Spleen (tissue), 13 donors: ENCODE measurements at places on chromosomes 12 and 14.

- no peak for DNase-seq
Observed at GRCh38 chr12:91225316-91225715, 42.7 kb upstream of the DCN start.

DNA sequence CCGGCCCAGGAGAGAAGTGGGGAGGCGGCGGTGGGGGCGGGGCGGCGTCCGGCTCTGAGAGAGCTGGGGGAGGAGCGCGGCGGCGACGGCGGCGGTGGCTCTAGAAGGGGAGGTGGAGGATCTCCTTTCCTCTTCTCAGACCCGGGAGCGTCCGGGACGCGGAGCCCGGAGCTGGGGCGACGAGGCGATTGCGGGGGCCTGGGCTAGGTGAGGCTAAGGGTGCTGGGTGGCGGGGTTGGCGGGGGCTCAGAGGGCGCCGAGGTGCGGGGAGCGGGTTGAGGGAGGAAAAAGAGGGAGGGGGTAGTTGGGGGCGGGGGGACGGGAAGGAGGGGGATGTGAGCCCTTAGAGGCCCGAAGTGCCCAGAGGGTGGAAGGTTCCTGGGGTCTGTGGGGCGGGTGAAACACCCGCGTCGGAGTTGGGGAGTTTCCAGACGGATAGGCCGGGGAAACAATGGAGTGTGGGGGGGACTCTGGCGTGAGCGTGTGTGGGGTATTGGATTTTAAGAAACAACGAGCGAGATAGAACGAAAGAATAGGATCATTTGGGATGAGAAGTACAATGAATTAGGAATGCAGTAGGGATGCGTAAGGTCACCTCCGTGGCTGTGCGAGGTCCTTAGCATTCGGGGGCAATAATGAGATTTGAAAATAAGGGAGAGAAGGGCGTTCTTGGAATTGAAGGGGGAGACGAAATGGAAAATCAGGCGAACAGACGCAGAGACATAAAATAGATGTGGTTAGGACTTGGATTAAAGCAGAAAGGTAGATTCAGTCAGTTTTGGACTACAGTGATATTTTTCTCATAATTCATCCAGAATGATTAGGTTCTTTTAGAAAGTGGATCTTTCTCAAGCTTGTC is at the start of gene SPATS2:
SPATS2 (plus strand) TSS at position 82 of the 859 bp plus-strand sequence. CDS start 93,551 bp downstream, outside the sequence.
- DNase-seq, result no peak

GRCh38 chr14:91114079-91115065 is 499 bp downstream of the DGLUCY start:
- peak; percentile 85 for DNase-seq

- no peak for DNase-seq
Observed at GRCh38 chr12:18363321-18363720, 102.0 kb downstream of the PIK3C2G start.

GRCh38 chr14:53925201-53925766 is 31.3 kb downstream of the BMP4 start:
- no peak for DNase-seq

DNA sequence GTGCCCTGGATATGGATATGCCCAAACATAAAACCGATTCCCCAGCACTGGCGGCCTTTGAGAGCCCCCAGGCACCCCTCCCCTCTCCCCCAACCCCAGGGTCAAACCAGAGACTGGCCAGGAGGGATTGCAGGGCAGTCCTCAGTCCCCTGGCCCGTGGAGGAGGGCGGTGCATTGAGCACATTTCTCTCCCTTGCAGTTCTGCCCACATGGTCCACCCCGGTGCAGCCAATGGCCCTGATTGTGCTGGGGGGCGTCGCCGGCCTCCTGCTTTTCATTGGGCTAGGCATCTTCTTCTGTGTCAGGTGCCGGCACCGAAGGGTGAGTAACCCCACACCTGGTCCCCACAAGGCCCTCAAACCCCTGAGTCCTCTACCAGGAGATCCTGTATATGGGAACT is 3.4 kb upstream of the GPR162 start:
- DNase-seq, result no peak

GRCh38 chr12:2092890-2093289 is 40.1 kb downstream of the CACNA1C start:
- no peak for DNase-seq

DNA sequence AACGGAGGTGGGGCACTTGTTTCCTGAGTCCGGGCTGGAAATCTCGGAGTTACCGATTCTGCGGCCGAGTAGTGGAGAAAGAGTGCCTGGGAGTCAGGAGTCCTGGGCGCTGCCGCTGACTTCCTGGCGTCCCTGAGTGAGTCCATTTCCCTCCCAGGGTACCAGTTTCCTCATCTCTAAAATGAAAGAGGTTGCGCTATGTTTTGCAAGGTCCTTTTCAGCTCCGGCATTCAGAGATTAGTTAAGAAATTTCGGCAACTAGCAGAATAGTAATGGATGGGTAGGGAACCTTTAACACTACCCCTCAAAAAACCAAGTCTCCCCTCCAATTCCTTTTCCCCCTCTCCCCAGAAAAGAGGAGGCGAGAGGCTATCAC is 724 bp downstream of the BLOC1S1 start:
- DNase-seq, result no peak
